NCI-H2227 treated with DMSO at 0.1 percent for 48 hours (cell line): ENCODE measurements at places on chromosomes 2 and 18.

- DNase-seq, result no peak
Observed at GRCh38 chr2:98761267-98761781, 30.4 kb upstream of the MGAT4A start.

GRCh38 chr2:54551123-54551756 lies 95.1 kb downstream of the SPTBN1 start:
- DNase-seq, result no peak

- DNase-seq, result no peak
Observed at GRCh38 chr18:39318462-39318861, 1752.9 kb upstream of the CELF4 start.

DNA sequence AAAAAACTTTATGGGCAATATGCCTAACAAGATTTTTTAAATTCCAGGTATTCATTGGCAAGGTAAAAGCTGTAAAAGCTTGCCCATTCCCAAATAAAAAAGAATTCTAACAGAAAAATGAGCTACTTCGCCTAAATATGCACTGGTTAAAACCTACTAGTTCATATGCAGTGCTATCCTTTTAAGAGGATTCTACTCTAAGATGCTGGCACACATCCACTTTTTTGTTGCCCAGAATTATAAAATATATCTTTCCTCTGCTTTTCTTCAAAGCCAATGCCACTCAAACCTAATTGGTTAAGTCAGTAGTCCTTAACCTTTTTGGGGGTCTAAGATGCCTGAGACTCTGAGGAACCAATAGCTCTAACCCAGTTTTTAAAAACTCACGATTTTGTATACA lies 3.2 kb downstream of the XPO1 start:
- DNase-seq, result no peak

DNA sequence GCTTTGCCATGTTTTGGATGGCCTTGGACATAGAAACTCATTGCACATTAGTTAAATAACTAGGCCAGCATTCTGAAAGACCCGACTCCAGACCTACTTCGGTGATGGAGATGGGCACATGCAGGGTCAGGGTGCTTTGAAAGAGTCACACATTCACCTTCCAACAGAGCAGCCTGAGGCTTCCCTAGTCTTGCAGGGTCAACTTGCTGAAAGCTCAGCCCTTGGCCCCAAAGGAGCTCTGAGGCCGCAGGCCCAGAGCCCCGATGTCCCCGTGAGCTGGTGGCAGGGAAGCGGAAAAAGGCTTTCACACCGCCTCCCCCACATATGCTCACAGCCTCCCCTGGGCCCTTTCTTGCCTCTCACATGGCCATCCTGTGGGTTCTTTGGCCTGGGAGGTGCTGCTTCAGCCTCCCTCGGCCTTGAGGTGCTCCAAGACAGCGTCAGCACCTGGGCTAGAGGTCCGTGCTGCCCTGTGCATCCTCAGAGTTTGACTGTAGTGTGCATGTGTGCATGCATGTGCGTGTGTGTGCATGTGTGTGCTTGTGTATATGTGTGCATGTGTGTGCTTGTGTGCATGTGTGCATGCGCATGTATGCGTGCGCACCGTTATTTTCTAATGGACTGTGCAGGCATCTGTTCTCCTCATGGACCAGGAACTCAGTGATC lies 21.6 kb downstream of the LDLRAD4 start:
- no peak for DNase-seq
